ENCODE measurements at places on chromosomes 2 and 18.

DNA sequence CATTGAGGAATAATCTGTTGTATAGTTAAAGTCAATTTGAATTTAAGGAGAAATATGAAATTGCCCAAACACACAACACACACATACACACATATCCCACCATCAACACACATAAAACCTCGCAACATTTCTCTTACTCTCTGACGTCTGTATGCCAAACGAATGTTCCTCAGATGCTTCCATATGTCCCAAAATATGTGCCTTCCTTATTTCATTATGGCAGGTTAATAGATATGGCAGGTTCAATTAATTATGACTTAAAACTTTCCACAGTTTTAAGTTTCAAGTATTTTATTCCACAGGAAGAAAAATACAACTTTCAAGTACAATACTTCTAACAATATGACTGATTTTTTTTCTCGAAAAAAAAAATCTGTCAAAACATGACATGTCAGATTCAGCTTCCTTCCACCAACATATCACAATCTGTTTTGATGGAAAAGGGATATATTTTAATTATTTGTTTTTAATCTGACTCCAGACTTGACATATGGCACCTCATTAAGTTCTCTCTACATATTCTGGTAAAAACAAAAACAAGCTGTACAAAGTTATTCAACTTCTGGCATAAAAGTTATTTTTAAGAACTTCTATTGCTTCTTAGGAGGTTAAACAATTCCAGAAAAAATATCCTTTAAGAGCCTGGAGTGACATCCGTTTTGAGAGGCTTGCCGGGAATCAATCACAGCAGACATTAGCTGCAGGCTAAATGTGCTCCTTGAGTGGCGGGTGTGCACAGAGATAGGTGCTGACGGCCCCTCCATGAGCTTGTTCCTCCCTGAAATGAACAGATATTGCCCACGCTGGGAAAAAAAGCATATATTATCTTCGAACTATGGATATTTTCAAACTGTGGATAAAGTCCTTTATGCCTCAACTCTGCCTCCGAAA lies 812.7 kb downstream of the DCDC2C start:
- DNase-seq, result no peak

DNA sequence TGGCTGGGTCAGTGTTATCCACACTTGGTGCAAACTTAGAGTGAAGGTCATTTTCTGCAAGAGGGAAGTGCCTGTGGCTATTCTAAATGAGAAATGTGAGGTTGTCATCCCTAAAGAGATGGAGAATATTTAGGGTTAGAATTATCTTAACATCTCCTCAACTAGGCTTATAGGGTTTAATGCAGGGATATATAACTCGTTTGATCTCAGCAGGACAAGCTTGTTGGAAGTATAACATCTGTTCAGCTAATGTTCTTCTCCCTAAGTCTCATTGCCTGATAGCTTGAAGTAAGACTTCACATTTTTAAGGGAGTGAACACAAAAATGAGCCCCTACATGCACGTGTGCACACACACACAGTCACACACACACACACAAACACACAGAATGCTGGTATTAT lies 75.9 kb upstream of the NRXN1 start:
- DNase-seq, result no peak

GRCh38 chr2:99111236-99111635 lies 30.3 kb upstream of the C2orf15 start:
- no peak for DNase-seq

DNA sequence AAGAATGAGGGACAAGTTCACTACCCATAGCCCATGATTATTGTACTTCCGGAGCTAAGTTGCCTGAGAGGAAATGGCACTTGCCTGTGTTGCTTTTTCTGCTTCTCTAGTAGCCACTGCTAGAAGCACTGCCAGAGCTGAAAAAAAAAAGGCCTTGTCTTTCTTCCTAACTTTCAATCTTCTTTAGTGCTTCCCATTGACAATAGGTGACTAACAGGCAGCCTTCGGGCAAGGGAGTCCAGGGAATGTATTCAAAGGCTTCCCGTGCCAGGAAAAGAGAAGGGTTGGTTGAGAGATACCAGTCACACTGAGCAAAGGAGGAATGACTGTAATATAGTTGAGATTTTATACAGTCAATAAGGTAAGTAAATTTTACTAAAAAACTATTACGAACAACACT lies 242.0 kb downstream of the CALCRL start:
- DNase-seq, result peak; percentile 73

- no peak for DNase-seq
These were observed 440.5 kb downstream of the NBAS start for GRCh38 chr2:15120631-15121030.

DNA sequence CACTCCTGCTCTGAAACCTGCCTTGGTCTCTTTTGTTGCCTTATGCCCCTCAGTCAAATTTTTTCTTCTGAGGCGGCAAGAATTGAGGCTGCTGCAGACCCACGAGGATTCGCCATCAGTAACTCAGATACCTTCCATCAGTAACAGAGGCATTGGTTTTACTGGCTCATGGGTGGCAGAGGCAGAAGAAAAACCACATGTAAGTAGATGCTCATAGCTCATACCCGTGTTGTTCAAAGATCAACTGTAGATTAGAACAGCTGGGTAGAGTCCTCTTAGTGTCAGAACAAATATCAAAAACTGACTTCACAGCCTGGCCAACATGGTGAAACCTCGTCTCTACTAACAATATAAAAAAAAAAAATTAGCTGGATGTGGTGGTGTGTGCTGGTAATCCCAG lies 598.0 kb upstream of the SOX11 start:
- DNase-seq, result no peak

GRCh38 chr2:129443235-129443864 lies 536.1 kb upstream of the RAB6C start:
- DNase-seq, result no peak

- no peak for DNase-seq
These were observed 404.4 kb upstream of the SYT4 start for GRCh38 chr18:43681661-43682060.

GRCh38 chr18:1663879-1664705 lies 759.4 kb downstream of the ADCYAP1 start:
- no peak for DNase-seq

DNA sequence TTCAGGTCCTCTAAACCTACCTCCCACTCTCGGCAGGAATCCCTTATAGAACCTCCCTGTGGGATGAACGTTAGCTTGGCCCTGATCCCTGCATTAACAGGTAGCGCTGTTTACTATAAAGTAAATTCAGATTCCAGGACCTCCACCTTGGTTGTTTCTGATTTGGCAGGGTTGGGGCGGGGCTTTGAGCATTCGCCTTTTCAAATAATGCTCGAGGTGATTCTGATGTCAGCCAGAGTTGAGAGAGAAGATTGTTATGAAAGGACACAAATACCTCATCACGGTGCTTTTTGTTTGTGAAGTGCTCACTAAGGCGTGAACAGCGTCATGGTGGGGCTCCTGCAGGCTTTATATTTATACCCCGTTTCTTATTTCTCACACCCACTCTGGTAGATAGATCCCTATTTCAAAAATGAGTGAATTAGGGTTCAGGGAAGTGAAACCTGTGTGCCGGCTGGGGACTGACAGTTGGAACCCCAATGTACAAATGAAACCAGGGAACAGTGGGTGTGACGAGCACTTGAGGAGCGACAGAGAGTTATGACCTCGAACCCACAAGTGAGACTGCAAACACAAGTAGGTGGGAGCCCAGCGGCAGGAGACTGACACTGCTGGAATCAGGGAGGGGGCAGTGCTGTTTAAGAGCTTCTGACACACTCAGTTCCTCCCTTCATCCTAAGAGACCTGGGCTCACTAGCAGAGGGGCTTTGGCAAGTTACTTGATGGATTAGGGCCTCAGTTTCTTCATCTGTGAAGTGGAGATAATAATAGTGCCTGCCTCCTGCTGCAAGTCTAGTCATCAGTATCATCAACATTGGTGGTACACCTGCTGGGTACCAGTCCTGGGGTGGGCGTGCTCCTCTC lies 14.2 kb upstream of the CXCR4 start:
- DNase-seq, result no peak

DNA sequence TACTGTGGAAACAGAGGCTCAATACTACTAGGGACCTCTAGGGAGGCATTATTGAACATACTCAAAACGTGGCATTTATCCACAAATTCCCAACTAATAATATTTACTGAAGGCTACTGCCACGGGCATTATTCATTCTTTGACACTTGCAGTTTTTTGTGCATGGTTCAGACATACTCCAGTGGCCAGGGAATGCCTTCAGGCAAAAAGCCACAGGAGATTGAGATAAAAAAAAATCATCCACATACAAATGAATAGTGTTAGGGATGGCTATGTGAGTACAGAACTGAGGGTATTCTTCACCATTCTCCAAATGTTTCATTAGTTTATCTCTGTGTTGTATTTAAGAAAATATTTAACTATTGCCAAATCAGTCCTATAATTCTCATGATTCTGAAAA lies 974.9 kb upstream of the PIK3C3 start:
- no peak for DNase-seq

- no peak for DNase-seq
These were observed 108.4 kb upstream of the MCFD2 start for GRCh38 chr2:47024046-47024445.

GRCh38 chr2:158191076-158191895 lies 89.6 kb downstream of the UPP2 start:
- no peak for DNase-seq

DNA sequence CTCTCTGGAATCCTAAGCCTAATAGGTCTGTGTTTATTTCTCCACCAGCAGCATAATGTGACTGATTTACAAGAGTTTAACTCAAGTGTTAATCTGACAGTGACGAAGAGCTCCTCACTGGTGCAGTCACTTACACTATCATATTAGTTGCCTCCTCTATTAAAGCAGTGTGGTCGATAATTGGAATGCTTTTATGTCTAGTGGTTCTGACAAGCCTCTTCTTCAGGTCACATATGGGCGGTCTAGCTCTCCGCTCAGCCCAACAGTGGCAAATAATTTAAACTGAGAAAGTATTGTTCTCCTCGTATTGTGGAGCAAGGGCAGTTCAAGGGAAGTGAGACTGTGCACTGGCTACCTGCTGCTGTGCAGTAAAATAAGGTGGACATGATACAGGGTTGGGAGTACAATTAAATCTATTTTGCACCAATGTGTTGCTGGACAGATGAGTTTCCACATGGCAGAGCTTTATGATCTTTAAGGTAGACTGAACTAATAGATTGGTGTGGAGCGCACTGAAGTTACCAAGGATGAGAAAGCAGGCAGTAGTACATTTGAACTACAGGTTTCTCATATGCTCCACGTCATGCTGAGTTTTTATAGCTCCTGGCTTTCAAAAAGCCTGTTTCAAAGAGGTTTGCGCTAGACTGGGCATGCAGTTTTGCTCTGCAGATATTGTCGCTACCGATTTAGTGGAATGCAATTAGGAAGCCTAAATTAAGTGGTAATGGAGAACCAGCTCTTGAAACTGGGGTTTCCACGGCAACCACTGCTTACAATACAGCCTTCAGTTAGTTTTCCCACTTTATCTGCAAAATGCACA lies 151.7 kb upstream of the POU3F3 start:
- no peak for DNase-seq

GRCh38 chr2:178761759-178762371 lies 45.4 kb downstream of the TTN start:
- peak; percentile 11 for DNase-seq

- peak; percentile 95 for DNase-seq
These were observed 94.8 kb upstream of the ARL5A start for GRCh38 chr2:151922845-151923666.

GRCh38 chr18:53864770-53865169 lies 359.7 kb downstream of the MBD2 start:
- DNase-seq, result no peak

DNA sequence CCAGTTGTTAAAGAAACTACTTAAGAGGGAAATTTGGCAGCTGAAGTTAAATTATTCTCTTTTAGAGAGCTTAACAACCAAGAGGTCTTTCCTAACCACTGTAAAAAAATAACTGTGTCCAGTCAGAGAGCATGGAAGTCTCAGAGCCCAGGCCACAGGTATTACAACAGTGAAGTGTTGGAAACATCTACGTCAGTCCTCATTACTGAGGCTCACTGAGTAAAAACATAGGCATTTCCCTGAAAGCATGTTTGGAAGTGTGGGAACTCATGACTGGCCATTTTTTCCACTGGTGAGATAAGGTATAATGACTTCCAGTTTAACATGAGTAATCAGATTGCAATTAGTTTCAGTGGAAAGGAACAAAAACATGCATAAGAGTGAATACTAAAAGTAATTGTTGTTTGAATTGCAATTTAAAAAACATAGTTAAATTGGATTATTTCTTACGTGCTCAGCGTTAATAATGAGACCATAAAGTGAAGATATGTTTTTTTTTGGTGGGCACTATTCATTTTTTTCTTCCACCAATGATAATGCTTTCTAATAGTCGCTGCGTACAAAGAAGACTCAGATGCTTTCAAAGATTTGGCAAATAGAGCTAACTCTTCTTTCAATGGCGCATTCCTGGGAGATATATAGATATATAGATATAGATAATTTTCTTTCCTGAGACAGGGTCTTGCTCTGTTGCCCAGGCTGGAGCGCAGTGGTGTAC lies 60.8 kb downstream of the EFEMP1 start:
- peak; percentile 93 for DNase-seq

- DNase-seq, result no peak
These were observed 106.3 kb downstream of the ANTXR1 start for GRCh38 chr2:69119104-69119894.

DNA sequence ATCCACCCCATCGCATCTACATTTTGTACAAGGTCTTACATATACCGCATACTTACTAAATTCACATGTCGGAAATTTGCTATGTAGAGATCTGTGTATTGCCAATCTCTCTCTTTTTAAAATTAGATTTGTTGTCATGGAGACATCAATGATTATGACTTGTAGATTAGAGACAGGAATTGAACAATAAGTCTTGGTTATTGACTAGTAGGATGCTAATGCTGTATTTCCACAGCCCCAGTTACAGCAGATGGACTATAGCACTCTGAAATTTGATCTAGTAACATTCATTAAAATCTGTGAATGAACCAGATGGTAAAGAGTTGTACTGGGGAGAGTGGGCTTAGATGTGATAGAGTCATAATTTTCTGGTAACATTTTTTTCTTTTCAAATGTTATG lies 805.7 kb downstream of the SLC4A3 start:
- DNase-seq, result no peak

DNA sequence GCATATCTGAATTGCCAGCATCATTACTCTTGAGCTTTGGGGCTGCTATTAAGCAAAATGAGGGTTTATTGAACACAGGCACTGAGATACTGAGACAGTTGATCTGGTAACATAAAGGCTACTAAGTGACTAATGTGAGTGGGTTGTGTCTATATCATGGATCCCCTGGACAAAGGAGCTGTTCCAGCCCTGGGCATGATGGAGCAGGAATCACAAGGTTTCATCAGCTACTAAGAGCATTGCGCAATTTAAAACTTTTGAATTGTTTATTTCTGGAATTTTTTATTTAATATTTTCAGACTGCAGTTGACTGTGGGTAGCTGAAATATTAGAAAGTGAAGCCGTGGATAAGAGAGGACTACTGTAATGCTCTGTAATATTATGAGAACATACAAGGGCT lies 73.5 kb downstream of the MGAT5 start:
- no peak for DNase-seq

DNA sequence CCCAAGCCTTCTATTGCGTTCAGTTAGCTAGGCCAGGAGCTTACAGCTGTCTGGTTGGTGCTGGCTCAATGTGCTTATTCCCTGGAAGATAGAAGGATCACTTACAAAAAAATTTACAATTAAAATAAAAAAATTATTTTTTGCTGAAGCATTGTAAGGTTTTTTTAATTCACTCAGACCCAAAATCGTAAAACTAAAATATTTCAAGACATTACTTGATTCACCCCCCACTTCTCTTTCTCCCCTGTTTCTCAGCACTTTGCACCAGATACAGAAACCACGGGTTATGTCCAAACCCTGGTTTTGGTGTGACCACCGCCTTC lies 911 bp upstream of the PTPRM start:
- no peak for DNase-seq

Measured in pulmonary artery endothelial cell (primary cell).